NCI-H187 (cell line): ENCODE measurements at places on chromosomes 4 and X.

- DNase-seq, result no peak
Measured at GRCh38 chr4:120209706-120210105, 143.1 kb upstream of the MAD2L1 start.

DNA sequence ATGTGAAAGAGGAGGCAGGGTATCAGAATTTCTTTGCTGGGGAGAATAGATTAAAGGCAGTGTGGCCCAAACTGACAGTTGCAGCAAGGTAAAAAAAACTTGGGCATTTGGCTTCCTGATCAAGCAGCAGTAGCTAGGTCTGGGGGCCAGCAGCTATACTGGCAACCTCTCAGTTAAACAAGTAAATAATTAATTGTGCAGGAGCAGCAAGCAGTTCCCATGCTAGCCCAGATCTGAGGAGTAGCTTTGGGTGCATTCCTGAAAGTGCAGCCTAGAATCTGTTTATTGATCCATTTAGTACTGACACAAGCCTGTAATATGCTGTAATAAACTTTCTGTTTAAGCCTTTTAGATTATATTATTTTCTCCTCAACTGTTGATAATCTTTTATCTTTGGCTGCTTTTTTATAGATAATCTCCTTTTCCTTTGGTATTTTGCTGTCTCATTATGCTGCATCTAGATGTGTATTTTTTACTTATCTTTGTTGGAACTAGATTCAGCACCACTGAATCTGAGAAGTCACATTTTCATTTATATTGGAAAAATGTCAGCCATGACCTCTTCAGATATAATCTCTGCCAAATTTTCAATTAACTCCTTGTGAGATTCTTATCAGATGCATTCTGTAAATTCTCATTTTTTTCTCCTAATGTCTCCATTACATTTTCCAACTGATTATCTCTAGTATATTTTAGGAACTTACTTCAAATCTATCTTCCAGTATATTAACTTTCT lies 276.3 kb downstream of the STPG2 start:
- DNase-seq, result no peak

- DNase-seq, result no peak
Measured at GRCh38 chrX:3820167-3820566, 106.7 kb upstream of the PRKX start.

DNA sequence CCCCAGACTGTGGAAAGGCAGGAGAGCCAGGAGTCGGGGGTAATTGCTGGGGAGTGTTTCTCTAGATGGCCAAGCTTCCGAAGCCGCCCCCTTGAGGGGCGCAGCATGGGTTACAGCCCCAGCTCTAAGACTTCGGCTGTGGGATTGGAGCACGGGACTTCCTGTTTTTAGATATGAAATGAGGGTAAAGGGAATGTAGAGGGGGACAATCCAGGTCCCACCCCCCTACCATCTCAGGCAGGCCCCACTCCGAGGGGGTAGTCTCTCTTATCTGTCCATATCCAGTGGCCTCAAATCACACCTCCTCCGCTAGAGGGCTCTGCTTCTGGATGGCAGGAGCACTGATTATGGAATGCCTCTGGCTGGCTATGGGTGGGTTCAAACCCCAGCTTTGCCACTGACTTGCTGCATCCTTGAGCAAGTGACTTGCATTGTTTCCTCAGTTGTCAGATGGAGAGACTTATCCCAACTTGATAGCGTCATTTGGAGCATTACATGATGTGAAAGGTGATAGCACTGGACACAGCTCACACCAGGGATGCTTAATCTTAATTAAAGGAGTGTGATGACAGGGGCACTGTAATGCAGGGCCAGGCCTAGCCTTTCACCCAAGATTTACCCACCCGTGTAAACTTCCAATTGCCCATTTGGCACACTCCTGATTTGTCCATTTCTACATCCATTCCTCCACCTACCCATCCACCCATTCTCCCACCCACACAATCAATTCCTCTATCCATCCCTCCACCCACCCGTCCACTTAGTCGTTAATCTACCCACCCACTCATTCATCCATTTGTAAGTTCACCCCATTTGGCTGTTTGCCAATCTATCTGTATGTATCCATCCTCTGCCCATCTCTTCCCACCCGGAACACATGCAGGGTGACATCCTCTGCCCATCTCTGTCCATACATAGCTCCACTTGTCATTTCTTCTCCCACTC lies 848 bp upstream of the KCND1 start:
- DNase-seq, result no peak

DNA sequence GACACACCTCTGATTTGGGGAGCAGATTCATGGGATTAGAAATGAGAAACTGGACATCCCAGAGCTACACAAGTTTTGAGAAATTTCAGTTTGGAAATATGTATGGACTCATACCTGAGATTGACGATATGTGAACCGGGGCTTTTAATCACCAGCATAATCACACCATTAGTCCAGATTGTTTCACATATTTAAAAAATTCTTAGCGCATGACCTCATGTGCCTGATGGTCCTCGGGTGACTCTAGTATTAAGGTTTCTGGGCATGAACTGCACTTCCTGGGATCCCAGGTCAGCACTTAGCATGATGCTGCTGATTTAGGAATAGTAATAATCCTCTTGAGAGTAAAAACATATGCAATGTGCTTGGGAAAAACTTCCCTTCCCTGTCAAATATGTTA lies 91.9 kb upstream of the BCOR start:
- DNase-seq, result no peak

DNA sequence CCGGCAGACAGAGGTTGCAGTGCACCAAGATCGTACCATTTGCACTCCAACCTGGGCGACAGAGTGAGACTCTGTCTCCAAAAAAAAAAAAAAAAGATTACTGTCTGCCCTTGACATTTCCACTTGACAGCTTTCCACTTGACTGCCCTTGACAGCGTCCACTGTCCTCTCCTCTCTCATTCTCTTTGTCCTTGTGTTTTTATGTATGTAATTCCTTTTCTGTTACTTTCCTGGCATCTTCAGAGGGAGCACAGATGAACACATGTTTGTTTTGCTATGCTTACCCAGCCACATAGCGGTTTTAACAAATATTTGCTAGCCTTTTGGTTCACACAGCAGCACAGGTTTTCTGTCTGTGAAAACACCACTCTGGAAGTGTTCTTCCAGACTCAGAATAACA lies 26.2 kb downstream of the SYAP1 start:
- DNase-seq, result no peak

GRCh38 chrX:131308980-131309379 lies 19.9 kb upstream of the IGSF1 start:
- no peak for DNase-seq

DNA sequence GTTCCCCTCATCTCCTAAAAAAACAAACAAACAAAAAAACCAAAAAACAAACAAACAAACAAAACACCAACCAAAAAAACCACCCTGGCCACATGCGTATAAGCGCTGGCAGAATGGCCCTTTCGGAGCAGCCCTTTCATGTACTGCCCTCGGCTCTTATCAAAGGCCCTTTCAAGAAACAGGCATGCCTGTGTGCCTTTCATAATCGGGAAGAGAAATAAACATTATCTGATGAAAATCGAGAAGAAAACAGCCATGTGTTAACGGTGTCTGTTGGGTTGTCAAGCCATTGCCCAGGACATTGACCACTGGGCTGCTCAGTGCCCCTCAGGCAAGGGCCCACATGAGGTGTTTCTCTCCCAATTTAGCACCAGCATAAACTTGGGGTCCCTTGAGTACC lies 68.3 kb downstream of the PJA1 start:
- no peak for DNase-seq

GRCh38 chr4:112082954-112083586 lies 62.2 kb upstream of the FAM241A start:
- no peak for DNase-seq

DNA sequence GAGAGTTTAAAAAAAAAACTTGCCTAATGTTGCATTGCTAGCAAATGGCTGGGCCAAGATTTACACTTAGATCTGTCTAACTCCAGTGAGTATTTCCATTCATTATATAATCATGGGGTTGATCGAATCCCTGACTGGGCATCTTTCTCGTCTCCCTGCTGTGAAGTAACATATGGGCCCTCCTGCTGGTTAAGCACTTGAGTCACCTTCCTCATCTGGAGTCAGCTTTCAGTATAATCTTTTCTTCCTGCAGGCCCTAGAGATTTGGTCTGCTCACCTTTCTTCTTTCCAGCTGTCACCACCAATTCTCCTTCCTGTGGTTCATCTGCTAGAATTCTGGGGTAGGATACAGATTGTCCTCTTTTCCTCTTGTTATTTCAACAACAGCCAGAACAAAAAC lies 41.6 kb downstream of the TIGD2 start:
- DNase-seq, result no peak

GRCh38 chr4:28639747-28640146 lies 1779.1 kb downstream of the STIM2 start:
- DNase-seq, result no peak

GRCh38 chr4:174263445-174263736 lies 20.1 kb downstream of the FBXO8 start:
- no peak for DNase-seq

DNA sequence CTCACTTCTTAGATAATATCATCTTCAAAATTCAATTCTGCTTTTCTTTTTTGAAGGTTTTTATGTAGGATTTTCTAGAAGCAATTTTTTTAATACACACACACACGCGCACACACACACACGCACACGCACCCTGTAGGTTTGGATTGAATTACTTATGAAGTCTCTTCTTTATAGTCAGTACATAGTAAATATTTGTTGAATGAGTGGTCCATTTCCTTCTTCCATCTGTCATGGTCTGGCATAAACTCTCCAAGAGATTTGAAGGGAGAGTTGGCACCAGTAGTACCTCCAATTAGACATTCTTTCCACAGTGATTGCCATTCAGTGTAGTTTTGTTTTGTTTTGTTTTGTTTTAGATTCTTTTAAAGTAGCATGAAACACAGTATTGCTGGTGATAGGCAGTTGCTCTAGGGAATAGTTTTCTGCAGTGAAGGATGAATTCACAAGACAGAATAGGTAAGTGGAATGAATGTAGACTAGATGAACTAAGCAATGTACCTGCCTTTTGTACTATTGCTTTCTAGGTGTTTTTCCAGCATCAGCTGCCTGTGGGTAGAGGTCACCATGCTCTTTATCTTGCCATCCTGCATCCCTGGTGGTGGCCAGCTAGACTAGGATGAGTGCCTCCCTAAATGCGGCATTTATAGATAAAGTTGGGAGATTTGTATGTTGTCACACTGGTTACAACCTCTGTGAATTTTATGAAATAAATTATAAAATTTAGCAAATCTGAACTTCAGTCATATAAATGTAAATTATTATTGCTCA lies 20.5 kb downstream of the PDLIM5 start:
- no peak for DNase-seq

GRCh38 chr4:41728573-41728913 lies 20.0 kb downstream of the PHOX2B start:
- no peak for DNase-seq

- no peak for DNase-seq
Measured at GRCh38 chrX:50098241-50098640, 102.6 kb downstream of the AKAP4 start.

DNA sequence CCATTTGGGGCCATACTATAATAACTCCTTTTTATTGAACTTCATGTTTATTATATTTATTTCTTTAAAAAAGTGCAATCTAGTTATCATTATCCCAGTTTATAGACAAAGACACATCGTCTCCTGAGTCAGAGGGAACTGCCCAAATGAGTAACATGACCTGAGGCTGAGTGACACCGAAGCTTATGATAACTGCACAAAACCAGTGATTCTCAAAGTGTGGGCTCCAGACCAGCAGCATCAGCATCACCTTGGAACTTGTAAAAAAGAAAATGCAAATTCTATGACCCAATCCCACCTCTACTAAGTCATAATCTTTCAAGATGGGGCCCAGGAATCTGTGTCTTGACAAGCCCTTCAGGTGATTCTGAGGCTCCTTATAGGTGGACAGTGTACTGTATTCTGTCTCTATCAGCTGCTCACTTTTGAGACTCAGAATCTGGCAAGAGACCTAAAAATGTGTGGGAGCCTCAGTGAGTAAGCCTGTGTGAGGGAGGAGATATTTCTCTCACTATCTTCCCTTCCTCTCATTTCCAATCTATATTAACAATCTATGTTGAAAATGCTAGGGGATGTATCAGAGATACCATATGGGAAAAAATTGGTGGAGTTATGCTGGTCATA lies 147.0 kb downstream of the PACRGL start:
- DNase-seq, result no peak

GRCh38 chrX:78958419-78959116 lies 13.4 kb downstream of the P2RY10 start:
- no peak for DNase-seq

GRCh38 chrX:65601530-65602220 lies 65.8 kb upstream of the MSN start:
- DNase-seq, result no peak

GRCh38 chrX:23937100-23937499 lies 29.3 kb downstream of the CXorf58 start:
- DNase-seq, result no peak

DNA sequence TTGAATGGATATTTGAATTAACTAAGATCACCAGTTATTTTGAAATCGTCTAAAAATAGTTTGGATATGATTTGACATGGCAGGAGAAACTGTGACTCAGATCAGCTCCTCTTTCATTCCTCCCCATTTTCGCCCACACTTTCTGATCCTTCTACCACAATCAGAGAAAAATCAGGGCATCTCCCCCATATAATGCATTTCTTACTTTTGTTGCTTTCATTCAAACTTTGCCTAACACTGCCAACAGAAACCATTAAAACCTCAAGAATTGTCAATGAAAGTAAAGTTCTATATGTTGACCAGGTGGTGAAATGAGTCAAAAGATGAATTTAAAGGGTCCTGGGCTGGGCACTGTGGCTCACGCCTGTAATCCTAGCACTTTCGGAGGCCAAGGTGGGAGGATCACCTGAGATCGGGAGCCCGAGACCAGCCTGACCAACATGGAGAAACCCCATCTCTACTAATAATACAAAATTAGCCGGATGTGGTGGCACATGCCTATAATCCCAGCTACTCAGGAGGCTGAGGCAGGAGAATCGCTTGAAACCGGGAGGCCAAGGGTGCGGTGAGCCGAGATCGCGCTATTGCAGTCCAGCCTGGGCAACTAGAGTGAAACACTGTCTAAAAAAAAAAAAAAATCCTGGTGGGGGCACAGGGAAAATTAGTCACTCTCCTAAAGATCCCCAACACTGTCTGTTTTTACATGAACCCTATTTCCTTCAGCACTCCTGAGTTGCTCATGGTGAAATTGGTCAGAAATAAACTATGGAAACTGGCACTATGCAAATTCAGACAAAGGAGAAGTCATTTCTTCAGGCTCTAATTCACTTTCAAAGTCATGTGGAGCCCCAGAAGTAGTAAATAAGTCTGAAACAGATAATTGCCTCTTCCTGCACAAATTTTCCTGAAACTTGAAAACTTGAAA lies 122.8 kb upstream of the NOCT start:
- no peak for DNase-seq

GRCh38 chr4:55765070-55765469 lies 54.5 kb upstream of the EXOC1L start:
- DNase-seq, result peak; percentile 25

GRCh38 chrX:148664171-148664570 lies 163.8 kb downstream of the AFF2 start:
- DNase-seq, result no peak

- no peak for DNase-seq
Measured at GRCh38 chrX:116204932-116205331, 34.4 kb downstream of the AGTR2 start.
